Activated CD8-positive, alpha-beta memory T cell treated with anti-CD3 and anti-CD28 coated beads, Interleukin-2, amount 10 ng/mL, durations not matched to agents 7 days and 5 days (primary cell): ENCODE measurements at places on chromosomes 11 and 22. TPM values are rescaled to one million over a fixed set of nuclear protein-coding genes. Genes with fewer than 3 reads are reported as not detected.

The OR52N4 gene
- 0.67 TPM for total RNA-seq

GRCh38 chr11:17514476-17514875 lies 29.7 kb downstream of the USH1C start:
- no peak for DNase-seq

The YAP1 gene
- 0.09 TPM for total RNA-seq

The CD81 gene
- total RNA-seq: 162 TPM

DNA sequence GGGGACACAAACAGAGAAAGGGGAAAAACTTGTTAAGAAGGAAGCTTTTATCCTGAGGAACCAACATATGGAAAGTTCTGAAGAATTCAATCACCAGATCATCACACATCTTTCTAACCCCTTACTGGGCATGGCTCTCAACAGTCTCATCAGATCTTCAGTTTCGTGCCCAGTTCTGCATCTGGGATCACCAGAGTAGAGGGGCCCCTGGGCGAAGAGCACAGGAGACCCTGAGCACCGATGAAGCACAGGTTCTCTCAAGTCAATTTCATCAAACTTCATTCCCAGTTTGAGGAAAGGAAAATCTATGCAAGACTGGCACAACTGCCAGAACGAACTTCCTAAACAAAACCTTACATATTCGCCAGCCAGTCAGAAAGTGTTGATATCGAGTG lies 8.5 kb upstream of the PYGM start:
- DNase-seq: no peak

GRCh38 chr11:4181782-4182721 lies 87.5 kb downstream of the RRM1 start:
- DNase-seq: peak; percentile 68

DNA sequence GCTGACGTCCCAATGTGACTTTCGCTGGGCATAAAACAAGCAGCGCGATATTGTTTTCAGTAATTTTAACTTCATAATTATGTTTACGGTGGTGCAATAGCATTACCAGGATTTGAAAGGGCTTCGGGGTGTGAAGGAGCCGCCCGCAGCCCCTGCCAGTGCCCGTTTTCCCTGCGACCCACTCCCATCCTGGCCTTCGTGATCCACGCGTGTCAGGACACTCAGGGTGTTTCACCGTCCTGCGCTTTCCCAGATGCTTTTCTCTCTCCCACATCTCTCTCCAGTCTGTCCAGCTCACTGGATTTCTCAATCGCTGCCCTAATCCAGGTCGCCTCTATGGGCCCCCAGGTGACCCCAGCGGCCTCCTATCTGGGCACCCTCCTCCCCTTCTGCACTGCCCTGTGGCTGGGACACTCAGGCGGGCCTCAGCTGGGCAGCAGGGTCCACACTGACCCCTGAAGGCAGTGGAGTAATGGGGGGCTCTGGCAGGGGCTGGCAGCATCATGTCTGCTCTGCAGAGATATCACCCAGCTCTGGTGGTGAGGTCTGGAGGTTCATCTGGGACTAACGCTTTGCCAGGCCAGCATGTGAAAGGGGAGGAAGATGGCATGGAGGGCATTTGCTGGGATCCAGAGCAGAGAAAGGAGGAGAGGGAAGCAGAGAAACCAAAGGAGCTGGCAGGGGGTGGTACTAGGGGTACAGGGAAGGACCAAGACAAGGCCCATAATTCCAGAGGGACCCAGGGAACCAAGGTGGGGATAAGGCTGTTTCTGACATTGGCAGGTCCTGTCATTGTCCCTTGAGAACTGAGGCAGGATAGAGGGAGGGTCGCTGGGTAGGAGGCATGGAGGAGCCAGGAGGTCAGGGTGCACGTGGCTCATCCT lies 622.8 kb downstream of the BRD1 start:
- DNase-seq: peak; percentile 26

DNA sequence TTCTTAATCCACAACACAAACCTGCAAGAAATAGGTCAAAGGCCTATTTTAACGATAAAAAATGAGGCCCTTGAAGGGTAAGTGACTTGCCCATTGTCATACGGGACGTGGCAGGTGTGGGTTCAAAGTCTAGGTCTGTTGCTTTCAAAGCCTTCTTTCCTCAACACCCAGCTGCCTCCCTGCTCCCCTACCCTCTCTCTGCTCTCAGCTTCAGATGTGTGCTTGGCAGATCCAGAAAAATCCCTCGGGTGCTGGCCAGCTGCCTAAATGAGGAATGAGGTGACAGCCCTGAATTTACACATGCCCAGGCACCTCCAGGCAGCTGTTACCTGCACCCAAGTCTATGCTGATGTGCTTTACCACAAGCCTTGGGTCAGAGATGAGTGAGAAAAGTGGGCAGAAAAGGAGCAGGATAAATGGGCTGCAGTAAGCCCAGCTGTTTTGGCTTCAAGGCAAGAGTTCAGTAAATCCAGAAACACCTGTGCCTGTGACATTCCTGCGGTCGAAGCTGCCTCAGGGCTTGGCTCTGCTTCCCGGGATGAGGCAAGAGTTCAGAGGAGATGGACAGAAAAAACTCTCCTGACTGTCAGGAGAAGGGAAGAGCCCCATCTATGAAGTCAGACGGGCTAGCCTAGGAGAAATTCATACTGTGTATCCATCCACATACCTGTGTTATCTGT lies 49.9 kb upstream of the LDLRAD3 start:
- DNase-seq: no peak

DNA sequence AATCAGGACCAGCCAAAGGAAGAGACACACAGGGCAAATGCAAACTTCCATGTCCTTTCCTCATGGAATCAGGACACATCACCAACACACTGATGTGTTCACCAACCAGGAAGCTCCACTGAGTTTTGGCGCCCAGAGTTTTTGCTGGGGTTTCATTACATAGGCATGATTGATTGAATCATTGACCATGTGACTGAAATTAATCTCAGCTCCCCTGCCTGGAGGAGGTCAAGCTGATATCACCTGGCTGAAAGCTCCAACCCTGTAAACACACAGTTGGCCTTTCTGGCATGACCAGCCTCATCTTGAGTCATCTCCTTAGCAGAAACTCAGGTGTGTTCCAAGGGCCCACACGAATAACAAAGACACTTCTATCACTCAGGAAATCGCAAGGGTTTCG lies 133.2 kb downstream of the TRIM29 start:
- DNase-seq: no peak

DNA sequence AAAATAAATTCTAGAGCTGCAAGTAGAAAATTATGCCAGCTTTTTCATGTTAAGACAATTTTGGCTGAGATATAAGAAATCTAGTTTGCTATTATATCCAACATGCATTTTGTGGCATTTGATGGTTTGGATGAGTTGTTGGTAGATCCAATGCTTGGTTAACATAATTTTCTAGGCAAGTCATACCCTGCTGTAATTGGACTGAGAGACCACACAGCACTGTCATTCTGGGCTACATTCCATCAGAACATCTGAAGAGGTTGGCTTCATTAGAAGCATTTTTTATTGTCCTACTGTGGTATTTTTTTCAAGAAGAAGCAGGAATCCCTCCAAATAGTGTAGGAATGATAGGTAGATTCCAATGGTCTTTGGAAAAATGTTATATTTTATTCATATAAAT lies 561.0 kb downstream of the LUZP2 start:
- DNase-seq: no peak

The ART1 gene
- total RNA-seq: not detected

DNA sequence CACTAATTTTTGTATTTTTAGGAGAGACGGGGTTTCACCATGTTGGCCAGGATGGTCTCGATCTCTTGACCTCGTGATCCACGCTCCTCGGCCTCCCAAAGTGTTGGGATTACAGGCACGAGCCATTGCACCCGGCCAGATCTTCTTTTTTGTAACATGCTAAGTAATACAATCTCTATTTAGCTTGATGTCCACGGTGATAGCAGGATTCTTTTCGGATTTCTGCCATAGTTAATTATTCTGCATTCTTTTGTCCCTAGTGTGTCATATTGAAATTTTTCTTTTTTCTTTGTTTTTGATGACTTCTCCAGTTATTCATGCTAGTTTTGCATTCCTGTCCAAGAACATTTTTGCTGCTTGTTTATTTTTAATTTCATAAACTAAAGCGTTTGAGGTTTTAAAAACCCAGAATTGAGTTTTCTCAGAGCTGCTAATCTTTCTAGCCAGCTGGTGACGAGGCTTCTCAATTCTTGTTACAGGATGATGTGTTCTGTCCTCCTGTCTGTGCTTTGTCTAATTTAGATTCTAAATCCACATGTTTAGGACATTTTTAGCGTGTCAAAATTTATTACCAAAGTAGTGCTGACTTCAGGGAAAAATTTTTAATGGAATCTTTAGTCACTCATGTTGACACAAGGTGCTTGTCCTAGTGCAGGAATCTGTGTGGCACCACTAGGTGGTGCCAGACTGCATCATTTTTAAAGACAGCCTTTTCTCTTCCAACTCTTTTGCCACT lies 21.8 kb downstream of the NF2 start:
- peak; percentile 52 for DNase-seq

DNA sequence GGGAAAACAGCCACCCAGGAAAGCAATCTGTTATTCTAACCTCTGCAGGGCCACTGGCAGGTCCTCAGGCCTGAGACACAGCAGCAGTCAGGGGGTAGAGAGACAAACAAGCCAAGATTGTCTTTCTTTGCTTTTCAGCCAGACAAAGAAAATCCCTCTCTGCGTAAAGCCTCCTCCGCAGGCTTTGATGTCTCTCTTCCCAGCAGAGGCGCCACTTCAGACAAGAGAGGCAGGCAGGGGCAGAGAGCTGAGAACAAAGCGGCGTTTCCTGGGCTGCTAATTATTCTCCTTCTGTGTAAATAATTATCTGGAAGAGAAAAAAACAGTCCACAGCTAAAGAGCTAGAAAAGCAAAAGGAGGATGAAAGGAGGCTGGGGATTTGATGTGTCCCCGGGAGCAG lies 102.7 kb upstream of the SEZ6L start:
- DNase-seq: no peak

DNA sequence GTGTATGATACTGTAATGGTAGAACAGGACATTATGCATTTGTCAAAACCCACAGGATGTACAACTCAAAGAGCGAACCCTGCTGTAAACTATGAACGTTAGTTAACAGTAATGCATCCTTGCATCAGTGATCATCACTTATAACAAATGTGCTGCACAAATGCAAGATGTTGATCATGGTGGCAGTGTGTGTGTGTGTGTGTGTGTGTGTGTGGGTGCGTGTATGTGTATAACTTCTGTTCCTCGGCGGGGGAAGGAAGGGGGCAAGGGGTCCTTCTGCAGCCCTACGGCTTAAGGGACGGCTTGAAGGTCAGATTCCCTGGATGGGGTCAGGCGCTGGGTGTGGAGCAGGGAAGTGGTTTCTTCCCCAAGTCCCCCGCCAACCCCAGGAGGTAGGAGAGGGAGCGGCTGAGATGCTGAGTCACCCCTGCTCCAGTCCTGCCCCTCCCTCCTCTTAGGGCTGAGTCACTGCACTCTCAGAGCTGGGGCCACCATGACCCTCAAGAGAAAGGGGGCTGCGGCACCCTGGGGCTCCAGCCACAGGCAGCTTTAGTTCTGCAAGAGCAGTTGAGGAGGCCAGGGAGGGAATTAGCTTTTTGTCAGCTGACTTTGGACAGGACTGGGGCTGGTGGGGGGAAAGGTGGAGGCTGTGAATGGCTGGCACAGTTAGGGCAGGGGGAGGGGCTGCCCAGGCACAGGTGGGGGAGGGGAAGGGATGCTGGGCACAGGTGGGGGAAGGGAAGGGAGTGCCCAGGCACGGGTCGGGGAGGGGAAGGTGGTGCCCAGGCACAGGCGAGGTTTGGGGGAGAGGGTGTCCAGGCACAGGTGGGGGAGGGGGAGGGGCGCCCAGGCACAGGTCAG lies 8.8 kb upstream of the CTSD start:
- DNase-seq: peak; percentile 84

DNA sequence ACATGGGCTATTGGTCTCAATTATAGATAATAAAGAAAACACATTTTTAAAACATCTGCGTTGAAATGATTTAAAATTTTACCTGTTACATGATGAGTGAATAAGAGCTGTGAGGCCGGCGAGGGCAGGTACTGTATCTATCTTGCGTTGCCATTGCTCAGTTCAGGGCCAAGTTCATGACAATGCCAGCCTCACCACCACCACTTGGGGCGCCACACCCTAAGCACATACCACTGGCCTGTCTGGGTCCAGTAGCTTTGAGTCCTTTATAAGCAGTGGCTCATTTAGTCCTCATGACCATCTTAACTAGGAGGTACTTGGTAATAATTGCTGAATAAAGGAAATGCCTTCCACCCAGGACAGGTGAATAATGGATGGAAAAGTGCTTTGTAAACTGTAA lies 14.5 kb upstream of the MB start:
- peak; percentile 56 for DNase-seq

GRCh38 chr11:27200779-27201453 lies 160.3 kb downstream of the BBOX1 start:
- no peak for DNase-seq

- no peak for DNase-seq
Measured at GRCh38 chr22:26822313-26822712, 164.9 kb downstream of the MIAT start.

DNA sequence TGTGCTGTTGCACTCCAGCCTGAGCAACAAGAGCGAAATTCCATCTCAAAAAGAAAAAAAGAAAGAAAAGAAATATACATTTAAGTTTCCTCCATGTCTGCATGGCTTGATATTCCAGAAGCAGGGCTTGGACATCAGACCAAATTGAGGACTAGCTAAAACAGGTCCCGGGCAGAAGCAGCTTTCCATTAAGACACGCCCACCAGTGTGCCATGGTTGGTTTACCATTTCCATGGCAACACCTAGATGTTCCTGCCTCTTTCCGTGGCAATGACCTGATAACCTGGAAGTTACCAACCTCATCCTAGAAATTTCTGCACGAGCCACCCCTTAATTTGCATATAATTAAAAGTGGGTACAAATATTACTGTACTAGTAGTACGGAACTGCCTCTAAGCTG lies 111.3 kb downstream of the NAT10 start:
- no peak for DNase-seq

GRCh38 chr11:112599856-112600533 lies 339.3 kb upstream of the PLET1 start:
- no peak for DNase-seq

GRCh38 chr22:24338726-24339451 lies 68.3 kb downstream of the SPECC1L start:
- no peak for DNase-seq

The OR8D2 gene
- total RNA-seq: not detected
